Activated T-helper 1 cell treated with anti-CD3 and anti-CD28 coated beads, Interleukin-2, amount 50 U/mL, for 16 hours (primary cell): ENCODE measurements at places on chromosomes 2 and 18.
A peak's percentile ranks its signal among the peaks of the same experiment; 100 is the strongest.

DNA sequence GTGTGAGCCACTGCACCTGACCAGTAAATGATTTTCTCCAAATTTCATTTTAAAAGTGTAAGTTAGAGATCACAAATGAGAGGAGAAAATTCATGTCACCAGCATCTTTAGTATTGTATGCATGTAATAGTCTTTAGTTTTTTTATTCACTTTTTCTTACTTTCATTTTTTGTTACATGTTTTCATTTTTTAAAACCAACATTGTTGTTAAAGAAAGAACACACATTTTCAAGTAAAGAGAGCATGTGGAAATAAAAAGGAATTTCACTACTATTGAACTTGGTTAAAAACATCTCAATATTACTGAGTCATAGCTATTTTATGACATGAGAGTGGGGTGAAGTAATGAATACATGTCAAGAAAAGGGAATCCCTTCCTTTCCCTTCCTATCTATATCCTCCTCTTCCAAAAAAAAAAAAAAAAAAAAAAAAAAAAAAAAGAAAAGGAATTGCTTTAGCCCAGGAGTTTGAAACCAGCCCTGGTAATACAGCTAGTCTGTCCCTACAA, 29.1 kb upstream of the PMAIP1 start:
- DNase-seq, result no peak

DNA sequence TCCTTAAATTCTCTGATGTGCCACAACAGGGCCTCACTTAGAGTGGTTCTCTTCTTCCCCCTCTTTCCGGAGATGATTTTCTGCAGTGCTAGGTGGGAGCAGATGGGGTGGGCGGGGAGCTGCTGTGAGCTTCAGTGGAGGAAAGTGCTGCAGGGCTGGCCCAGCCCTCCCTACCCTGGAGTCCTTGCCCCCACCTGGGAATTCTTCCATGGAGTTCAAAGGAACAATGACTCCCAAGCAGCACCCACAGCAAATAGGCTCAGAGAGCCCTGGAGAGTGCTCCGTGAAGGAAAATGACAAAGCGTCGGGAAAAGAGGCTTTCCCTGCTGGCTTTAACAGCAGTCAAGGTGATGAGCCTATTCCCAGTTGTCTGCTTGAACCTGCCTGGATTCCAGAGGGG, 28.8 kb downstream of the LOXHD1 start:
- no peak for DNase-seq

GRCh38 chr2:214108598-214108997, 302.3 kb upstream of the VWC2L start:
- DNase-seq, result no peak

DNA sequence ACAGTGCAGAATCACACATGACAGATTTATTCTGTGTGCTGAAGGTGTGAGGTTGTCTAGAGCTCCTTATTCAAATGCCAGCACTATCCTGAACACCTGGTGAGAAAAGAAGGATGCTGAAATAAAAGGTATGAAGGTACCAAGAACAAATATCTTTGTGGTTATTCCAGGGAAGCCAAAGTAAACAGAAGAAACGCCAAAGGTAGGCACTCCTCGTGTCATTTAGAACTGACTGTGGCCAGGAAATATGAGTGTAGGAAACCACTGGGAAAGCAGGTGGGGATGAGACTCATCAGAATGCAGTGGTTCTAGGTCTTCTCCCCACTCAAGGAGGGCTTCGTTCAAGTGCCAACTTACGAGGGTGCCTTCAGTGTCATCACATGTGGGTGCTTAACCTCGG, 80.8 kb downstream of the KIF5C start:
- DNase-seq, result no peak

DNA sequence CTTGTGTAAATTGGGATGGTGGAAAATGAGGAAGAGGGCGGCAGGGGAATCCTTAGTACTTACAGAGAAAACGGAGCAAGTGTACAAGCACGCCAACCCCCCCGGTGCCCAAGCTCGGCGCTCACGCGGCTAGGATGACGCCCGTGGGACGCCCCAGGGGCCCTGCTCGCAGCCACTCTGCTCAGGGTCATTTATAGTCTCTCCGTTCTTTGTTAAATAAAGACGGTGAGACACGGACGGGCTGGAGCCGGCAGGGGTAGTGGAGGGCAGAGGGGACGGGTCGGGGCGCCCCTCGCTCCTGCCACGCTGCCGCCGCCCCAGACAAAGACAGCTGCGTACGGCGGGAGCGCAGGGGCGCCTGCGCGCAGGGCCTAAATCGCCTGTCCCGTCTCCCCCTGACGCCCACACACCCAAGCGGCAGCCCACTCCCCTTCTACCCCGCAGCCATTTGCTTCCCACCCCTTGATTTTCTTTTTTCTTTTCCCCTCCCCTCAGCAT, 37.8 kb downstream of the PCBP1 start:
- DNase-seq, result peak; percentile 43

- no peak for DNase-seq
These were observed 37.0 kb downstream of the SMCHD1 start for GRCh38 chr18:2692508-2692907.

- DNase-seq, result no peak
These were observed 422.2 kb upstream of the MC4R start for GRCh38 chr18:60794802-60795201.

DNA sequence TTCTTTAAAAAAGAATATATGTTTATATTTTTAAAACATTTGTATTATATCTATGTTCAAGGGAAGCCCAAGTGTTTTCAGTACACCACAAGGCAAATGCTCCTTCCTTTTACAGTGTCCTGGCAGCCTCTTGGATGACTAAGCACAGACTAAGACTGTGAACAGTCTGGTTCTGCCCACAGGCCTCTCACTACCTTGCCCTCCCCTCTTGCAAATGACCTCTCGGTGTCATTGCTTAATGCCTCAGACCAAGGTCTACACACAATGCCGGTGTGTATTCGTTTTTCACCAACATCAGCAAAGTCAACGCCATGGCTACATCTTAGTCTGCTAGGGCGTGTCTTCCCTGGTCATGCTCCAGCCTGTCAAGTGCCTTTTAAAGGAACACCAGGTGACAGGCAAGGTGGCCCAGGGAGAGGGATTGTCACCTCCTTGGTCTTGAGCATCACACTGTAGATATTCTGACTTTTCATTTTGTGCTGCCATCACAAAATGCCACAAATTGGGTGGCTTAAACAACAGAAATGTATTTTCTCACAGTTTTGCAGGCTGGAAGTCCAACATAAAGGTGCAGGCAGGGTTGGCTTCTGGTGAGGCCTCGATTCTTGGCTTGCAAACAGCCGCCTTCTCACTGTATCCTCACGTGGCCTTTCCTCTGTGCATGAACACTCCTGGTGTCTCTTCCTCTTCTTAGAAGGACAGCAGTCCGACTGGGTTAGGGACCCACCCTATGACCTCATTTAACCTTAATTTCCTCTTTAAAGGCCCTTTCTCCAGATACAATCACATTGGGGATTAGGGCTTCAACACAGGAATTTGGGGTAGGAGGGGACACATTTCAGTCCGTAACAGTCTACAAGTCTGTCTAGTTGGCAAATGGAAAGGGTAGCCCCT, 266.5 kb downstream of the KLHL29 start:
- DNase-seq, result no peak

GRCh38 chr2:20224716-20225293, at the start of gene SDC1:
Gene SDC1 (minus strand): TSS chr2:20225130. CDS start chr2:20224867, 263 bp downstream.
- no peak for DNase-seq

DNA sequence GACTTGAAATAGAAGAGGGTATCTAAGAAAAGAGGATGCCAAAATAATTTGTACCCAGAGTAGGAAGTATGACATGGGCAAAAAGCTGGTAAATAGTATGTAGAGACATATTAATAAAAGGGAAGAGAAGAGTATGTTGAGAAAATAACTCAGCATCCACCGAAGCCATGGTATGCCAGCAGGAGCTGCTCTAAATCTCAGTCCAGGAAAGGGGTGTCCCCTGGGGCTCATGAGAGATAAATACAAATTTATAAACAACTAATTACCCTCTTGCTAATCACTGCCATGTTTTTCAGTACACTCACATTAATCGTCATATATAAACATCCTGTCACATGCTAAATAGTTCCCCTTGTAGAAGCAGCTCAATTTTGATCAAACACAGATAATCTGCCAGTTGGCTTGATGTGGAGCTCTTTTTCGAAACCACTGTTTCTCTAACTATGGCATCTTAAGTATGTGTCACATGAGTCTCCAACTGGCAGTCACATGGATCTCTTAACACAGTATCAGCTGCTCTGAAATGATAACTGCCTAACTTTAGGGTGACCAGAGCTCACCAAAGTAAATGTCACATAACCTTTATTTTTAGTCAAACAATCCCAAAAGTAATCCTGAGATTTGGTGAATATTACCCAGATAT, 31.9 kb downstream of the EXOC6B start:
- DNase-seq, result no peak

- no peak for DNase-seq
These were observed 156.5 kb downstream of the TNS1 start for GRCh38 chr2:217846321-217846743.

DNA sequence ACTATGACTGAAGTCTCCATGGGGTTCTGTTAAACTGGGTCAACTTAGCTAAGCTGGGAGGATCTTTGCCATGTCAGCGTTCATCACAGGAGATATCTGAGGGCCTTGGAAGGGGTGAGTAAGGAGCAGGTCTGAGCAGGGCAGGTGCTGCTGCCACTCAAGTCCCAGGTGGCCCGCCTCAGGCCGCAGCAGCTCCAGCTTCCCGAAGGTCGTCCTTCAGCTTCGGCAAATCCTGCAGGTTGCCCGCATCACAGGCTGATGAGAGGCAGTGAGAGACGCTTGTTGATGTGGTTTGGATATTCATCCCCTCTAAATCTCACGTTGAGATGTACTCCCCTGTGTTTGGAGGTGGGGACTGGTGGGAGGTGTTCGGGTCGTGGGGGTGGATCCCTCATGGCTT, 166.6 kb downstream of the VAPA start:
- DNase-seq, result no peak

DNA sequence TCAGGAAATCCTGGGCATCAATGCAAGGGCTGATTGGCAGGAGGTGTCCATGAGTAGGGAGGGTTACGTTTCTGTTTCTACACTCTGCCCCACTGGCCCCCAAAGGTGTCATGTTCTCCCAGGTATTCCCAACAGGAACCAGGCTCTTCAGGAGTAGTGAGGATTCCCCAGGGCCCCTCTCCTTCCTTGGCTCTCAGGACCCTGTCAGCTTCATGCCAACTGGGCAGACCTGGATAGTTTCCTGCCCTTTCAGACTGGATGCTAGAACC, 480.6 kb upstream of the HS6ST1 start:
- DNase-seq, result no peak

DNA sequence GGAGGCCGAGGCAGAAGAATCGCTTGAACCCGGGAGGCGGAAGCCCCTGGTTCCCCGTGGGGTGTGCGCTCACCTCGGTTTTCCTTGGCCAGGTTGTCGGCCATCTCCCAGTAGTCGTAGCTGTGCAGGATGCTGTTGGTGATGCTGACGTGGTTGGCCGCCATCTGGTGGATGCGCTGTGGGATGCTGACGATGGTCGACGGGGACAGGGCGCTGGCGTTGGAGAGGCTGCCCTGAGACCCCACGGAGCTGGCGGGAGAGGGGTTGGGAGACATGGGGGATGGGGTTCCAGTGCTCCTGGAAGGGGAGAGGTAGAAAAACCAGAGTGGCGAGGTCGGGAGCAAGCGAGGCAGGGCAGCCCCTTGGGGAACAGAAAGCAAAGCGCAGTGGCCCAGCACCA, 64.4 kb upstream of the REV1 start:
- no peak for DNase-seq

DNA sequence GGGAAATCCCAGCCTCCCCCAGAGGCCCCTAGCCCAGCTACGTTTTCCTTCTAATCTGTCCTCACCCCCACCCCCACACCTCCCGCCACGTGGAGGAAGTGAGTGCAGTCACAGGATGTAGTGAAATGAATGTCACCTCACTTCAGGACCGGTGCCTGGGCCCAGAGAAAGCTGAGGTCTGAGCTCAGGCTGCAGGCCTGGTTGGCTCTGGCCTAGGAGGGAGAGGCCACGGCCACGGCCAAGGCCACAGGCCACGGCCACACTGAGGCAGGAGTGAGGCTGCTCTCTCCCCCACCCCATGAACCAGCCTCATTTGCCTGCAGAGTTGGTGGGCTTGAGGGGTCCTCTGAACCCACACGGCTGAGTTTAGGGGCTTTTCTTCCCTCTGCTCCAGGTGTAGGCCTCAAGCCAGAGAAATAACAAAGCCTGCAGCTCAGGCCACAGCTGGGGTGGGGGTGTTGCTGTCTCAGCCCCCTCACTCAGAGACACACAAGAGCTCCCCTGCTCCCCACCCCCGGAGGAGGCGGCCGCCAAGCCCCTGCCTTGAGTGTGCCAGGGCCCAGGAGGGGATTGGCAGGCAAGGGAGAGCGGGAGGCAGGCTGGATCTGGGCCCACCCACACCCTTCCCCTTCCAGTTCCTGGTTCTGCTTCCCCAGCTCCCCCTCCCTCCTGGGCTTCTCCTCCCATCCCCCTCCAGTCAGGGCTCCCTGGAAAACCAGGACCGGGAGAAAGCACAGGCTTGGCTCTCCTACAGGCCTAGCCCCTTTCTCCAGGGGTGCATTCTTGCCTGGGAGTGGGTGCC, 27.0 kb downstream of the DNMT3A start:
- peak; percentile 69 for DNase-seq

DNA sequence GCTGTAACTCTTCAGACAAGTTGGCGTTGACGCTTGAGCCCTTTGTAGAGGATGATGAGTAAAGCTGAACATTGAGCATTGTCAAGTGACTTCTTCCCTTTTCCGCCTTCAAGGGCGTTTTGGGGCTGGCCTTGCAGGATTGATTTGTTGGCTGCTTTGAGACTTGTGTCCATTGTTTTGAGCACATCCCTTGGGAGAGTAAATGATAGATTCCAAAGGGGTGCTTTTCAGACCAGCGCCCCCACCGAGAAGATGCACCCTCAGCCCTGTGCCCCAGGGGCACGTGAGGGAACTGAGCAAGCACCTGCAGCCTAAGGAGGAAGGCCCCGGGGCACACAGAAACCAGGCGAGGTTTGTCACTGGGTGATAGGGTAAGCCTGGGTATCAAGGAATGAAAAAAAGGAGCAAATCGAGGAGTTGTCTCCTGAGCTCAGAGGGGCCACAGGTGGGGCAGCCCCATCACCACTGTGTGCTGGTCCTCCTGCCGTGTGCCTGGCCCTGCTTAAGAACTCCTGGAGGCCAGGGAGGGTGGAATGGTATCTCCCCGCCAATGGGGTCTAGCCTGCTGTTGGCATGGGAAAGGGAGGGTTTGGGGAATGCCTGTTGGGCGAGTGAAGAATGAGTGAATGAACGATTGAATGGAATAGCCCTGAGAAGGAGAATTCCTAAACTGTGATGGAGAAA, 64.0 kb downstream of the RAB31 start:
- no peak for DNase-seq

DNA sequence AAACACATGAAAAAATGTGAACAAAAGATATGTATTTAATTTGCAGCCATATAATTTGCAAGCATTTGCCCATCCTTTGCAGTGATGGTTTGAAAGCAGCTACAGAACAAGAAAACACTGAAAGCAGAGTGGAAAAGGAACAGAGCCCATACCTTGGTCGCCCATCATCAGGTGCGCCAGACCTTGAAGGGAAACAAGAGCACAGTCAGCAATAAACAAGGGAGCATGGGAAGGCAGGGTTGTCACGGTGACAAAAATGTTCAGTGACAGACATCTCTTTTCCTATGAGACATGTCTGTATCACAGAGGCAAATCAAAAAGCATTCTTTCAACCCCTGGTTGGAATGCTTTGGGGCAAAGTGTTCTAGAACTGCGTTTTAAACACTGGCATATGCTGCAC, 109.4 kb downstream of the NRXN1 start:
- DNase-seq, result no peak

- DNase-seq, result no peak
These were observed 325.3 kb downstream of the ZNF516 start for GRCh38 chr18:76169733-76170132.
